ENCODE measurements at places on chromosomes 5 and 9. TPM values are rescaled to one million over a fixed set of nuclear protein-coding genes. Genes with fewer than 3 reads are reported as not detected.

- H3K4me1 ChIP-seq: no peaks in the 10 kb centered on the region
- no peaks in the 10 kb centered on the region for H3K27me3 ChIP-seq
- no peak overlapping the region for H3K27ac ChIP-seq
- DNase-seq: peak; percentile 66
Measured at GRCh38 chr9:122200960-122201595, 27.7 kb downstream of the LHX6 start.

The ROPN1L gene
- polyA plus RNA-seq: 2.4 TPM

DNA sequence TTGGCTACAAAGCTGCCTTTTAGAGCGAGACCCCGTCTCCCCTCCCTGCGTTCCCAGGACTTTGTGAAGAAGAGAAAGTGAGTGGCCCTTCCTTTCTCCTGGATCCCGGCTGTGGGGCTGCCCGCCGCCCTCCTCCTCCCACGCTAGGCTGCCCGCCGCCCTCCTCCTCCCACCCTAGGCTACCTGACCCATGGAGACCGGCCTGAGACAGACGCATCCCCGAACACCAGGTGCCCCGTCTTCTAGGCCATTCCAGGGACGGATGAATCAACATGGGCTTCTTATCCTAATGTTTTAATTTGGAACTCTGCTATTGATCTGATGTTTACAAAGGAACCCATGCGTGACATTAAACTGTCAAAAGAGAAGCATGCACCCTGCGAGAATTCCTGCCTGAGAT is 117.3 kb upstream of the LPCAT1 start:
- peaks cover 30% of the 10 kb centered on the region for H3K27me3 ChIP-seq
- DNase-seq: peak; percentile 69
- H3K36me3 ChIP-seq: no peaks in the 10 kb centered on the region
- no peak overlapping the region for H3K27ac ChIP-seq
- no peak overlapping the region for H3K4me3 ChIP-seq
- peaks cover 21% of the 10 kb centered on the region for H3K4me1 ChIP-seq

The MUSK gene
- 0.14 TPM for polyA plus RNA-seq

The CDX1 gene
- 1.3 TPM for polyA plus RNA-seq

All from spleen (tissue), 13 donors.